Myocyte (in vitro differentiated cells): ENCODE measurements at places on chromosomes 5 and 9. TPM values are rescaled to one million over a fixed set of nuclear protein-coding genes. Genes with fewer than 3 reads are reported as not detected.

DNA sequence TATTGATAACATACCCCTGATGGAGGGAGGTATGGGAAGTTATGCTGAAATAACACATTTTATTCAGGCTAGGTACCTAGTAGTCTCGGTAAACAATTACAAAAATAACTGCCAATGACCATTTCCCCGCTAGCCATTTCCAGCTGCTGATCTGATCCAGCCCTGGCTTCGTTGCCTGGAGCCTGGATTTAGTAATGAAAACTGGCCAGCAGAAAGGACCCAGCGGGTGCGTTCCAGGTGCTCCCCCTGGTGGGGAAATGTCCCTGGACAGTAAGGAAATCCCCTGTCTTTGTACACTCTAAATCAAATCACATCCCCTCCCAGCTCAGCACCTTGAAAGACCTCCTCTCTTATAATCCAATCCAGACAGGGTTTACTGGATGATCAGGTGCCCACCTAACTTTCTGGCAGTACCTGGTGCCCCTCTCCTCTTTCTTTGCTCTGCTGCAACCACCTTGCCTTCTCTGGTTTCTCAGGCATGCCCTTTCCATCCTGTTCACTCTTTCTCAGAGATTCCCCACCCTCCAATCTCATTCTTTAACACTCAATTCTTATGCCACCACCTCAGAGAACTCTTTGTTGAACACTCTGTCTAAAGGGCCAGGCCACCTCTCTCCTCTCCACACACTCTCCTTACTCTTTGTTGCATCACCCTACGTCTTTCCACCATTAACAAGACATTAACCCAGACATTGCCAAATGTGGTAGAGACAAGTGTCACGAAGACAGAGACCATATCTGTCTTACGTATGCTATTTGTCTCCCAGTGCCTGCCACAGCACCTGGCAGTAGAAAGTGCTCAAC is 50.1 kb upstream of the SMAD5 start:
- DNase-seq = peak; percentile 81

GRCh38 chr5:113292462-113292861 is 142.3 kb downstream of the TSSK1B start:
- DNase-seq = no peak

DNA sequence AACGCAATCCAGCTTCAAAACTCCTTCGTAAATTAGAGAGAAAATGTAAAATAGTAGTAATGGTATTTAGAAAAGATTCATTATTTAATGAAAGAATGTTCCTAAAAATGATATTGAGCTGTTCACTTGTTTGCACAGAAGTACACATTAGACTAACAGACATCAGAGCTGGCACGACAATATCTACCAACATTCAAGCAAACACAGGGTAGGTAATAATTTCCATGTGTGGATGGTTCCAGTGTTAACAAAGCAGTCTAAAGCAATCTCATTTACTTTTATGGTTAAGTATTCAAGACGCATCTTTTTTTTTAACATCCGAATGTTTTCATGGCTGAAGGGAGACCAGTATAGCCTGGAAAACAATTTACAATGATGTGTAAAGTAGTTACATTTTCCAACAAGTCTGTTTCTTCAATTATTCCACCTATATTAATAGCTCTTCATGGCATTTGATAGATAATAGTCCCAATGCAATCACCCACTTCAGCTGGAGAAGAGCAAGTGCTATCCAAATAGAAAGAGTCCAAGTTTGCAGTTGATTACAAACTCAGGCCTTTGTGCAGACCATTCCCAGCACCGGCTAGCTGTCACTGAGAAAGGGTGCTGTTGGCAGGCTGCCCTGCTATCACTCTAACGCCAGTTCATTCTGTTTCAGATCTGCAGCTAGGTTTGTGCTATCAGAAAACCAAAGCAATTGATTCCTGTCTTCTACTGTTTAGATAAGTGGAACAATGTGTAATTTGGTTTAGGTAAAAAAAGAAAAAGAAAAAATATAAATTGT is 458.8 kb downstream of the DTWD2 start:
- DNase-seq = no peak

DNA sequence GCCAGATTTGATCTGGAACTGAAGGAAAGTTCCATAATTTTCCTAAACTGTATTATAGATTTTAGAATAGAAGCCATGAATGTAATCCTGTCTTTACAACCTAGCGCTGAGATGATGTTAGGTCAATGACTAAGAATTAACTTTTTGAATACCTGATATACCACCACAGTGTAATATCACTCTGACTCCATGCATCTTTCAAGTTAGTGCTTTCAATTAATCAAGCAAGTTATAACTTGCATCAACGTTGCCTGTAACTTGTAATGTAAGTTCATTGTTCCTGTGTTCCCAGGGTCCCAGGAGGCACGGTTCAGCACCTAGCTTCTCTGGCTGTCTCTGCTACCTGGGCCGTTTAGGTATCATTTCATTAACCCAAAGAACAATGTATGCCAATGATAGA is 139.3 kb downstream of the CSNK1G3 start:
- DNase-seq = no peak

DNA sequence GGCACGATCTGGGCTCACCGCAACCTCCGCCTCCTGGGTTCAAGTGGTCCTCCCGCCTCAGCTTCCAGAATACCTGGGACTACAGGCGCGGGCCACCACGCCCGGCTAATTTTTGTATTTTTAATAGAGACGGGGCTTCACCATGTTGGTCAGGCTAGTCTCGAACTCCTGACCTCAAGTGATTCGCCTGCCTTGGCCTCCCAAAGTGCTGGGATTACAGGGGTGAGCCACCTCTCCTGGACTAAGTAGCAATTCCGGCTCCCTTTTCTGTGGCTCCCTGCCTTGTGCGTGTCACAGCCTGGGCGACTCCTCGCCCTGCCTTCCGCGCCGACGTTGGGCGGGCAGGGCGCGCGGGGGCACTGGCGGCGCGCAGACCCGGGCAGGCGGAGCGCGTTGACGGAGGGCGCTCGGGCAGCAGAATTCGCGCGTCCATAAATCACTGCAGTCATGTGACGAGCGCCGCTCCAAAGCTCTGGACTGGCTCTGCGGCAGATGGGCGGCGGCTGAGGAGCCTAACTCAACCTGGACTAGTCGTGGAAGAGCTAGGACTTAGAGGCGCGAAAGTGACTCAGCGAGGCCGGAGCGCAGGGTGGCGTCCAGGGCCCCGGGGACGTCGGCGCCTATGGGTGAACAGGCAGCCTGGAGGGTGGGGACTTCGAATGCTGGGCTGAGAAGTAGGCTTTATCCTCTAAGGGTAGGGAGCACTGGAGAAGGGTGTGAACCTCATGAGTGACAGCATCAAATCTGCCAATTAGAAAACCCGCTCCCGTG is 1.4 kb upstream of the CIZ1 start:
- DNase-seq = no peak

GRCh38 chr5:125536582-125536981 is 790.1 kb upstream of the ZNF608 start:
- DNase-seq = peak; percentile 74

GRCh38 chr5:14256756-14257393 is 113.7 kb downstream of the TRIO start:
- no peak for DNase-seq

DNA sequence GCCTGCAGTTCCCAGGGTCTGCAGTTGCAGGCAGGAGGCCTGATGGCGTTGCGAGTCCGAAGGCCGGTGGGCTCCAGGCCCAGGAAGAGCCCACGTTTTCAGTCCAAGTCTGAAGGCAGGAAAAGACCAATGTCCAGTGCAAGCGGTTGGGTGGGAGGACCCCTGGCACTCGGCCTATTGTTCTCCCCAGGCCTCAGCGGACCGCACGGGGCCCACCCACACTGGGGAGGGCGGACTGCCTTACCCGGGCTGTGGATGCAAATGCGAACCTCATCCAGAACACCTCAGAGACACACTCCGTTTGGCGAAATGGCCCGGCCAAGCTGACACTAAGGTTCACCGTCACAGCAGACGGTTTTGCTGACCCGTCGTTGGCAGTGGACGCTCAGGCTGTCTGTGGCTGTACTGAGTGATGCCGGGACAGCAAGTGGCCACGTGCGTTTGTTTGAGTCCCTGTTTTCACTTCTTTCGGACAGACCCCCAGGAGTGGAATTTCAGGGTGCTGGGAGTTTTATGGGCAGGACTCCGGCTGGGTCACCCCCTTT is 10.2 kb upstream of the SEC16A start:
- DNase-seq = no peak

DNA sequence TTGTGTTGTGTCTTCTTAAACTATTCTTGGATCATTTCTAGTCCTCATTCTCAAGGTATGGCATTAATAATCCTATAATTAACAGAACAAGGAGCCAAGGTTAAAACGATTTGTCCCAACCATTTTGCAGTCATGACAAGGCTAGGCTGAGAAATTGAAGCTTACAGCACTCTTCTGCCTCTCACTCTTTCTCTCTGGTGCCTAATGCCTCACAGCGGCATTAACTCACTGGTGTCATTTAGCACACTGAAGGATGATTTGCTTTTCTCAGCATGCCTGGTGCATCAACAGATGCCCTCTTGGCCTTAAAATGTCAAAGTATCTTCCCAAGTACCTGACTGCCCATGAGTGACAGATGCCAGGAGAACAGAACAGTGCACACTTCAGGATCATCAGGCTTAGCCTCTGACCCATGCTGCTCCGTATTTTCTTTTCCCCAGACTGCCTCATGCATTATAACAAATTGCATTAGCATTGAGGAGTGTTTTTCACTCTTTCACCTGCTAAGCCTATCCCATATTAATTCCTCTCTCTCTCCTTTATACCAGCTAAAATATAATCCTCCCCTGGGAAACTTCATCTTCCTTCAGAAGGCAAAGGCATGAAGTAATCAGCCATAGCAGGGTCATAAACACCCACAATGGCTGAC is 61.1 kb upstream of the SV2C start:
- DNase-seq = no peak

DNA sequence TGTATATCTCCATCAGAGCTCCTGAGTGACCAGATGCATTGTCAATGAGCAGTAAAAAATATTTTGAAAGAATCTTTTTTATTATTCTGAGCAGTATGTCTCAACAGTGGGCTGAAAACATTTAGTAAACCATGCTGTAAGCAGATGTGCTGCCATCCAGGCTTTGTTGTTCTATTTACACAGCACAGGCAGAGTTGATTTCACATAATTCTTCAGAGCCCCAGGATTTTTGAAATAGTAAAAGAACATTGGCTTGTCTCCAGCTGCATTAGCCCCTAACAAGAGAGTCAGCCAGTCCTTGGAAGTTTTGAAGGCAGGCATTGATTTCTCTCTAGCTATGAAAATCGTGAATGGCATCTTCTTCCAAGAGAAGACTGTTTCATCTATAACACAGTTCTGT is 25.2 kb upstream of the ENTREP1 start:
- DNase-seq = no peak

- no peak for DNase-seq
Observed at GRCh38 chr5:16366491-16366890, 99.1 kb downstream of the ZNF622 start.

GRCh38 chr5:56683281-56683680 is 132.1 kb upstream of the MAP3K1 start:
- DNase-seq = no peak

- no peak for DNase-seq
Observed at GRCh38 chr9:12809720-12810119, 34.9 kb downstream of the LURAP1L start.

- DNase-seq = no peak
Observed at GRCh38 chr5:179766726-179767455, 26.9 kb upstream of the LTC4S start.

- DNase-seq = peak; percentile 38
Observed at GRCh38 chr5:73727470-73727869, 101.5 kb downstream of the ARHGEF28 start.

DNA sequence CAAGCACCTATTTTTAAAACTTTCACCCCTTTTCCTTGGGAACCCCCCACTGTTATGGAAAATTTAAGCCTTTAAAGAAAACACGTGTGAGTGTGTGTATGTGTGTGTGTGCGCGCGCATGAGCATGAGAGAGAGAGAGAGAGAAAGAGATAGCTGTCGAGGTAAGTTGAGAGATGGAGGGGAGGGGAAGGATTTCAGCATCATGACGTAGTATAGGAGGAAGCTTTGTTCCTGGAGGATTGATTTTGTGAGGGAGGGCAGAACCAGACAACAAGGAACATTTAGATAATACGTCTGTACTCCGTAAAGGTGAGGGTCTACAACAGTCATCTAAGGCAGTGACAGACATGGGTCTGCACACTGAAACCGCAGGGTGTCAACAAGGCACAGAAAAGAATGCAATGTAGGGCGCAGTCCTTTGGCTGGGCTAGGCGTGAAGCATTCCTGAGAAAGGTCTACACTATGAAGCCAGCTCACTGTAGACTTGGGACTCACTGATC is 227.7 kb downstream of the SMARCA2 start:
- no peak for DNase-seq

DNA sequence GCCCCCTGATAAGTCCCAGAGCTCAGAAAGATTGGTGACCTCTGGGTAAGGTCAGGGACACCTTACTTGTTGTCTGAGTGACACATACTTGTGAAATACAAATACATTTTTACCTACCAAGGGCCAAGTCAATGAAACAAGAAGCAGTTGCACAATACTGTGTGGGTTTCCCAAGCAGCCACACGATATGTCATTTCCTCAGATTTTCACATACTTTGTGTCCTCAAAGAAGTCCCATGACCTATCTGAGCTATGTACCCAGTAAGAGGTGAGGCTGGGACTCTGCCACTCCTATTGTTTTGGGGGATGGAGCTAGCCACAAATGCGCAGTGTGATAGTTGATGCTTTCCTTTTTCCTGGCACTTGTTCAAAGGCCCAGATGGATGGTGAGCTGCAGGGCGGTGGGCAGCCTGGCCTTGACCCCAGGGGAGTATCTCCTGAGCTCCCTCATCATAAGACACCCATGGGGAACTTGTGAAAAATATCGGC is 4.8 kb upstream of the SLC25A51 start:
- DNase-seq = no peak

GRCh38 chr5:123037104-123037418 is 536 bp upstream of the PPIC start:
- no peak for DNase-seq

- DNase-seq = no peak
Observed at GRCh38 chr5:141384471-141385267, 2.1 kb downstream of the PCDHGA7 start.

DNA sequence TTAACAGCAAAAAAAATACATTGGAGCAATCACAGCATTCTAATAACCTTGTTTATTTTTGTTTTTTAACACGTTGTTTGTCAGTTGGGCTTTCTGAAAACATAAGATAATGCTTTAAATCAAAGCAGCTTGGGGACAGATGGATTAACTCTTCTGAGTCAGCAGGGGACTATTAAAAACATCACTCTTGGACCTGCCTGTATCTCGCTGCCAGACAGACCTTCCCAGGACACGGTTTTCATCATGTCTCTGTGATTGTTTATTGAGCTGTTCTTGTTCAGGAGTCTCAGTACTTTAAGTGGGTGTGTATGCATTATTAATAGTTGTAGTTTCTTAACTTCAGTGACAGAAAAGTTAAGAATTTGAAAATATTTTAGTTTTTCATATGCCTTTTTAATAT is 173.2 kb downstream of the SH3GL2 start:
- DNase-seq = no peak

GRCh38 chr5:94810281-94810680 is 191.8 kb downstream of the SLF1 start:
- no peak for DNase-seq

Gene LECT2
- not detected in 2 replicates for total RNA-seq

Gene PCDHA2
- total RNA-seq = 0.36 TPM in 1 of 2 replicates, not detected in the other

Gene RAB3C
- not detected in 2 replicates for total RNA-seq

Gene GABBR2
- total RNA-seq = 0.51 and 0.52 TPM in 2 replicates

Gene DBN1
- 311 and 455 TPM in 2 replicates for total RNA-seq

Gene RPL35
- 1,729 and 2,407 TPM in 2 replicates for total RNA-seq

Gene PCDHGA2
- total RNA-seq = 0.94 and 1.1 TPM in 2 replicates

Gene CMYA5
- total RNA-seq = 0.47 and 0.56 TPM in 2 replicates
